Thyroid gland (tissue), 4 donors: ENCODE measurements at places on chromosomes 13 and 19. TPM values are rescaled to one million over a fixed set of nuclear protein-coding genes. Genes with fewer than 3 reads are reported as not detected.

- no peaks in the 10 kb centered on the region for H3K36me3 ChIP-seq
- H3K27me3 ChIP-seq, result no peaks in the 10 kb centered on the region
- no peak for DNase-seq
- no peak overlapping the region for H3K4me3 ChIP-seq
- no peak overlapping the region for H3K27ac ChIP-seq
Measured at GRCh38 chr13:30103161-30103840, 204.1 kb downstream of the KATNAL1 start.

- no peak for DNase-seq
- H3K4me3 ChIP-seq, result no peak overlapping the region
- peaks cover 48% of the 10 kb centered on the region for H3K36me3 ChIP-seq
- H3K27me3 ChIP-seq, result no peaks in the 10 kb centered on the region
Measured at GRCh38 chr19:1923319-1923718, 17.7 kb upstream of the CSNK1G2 start.

DNA sequence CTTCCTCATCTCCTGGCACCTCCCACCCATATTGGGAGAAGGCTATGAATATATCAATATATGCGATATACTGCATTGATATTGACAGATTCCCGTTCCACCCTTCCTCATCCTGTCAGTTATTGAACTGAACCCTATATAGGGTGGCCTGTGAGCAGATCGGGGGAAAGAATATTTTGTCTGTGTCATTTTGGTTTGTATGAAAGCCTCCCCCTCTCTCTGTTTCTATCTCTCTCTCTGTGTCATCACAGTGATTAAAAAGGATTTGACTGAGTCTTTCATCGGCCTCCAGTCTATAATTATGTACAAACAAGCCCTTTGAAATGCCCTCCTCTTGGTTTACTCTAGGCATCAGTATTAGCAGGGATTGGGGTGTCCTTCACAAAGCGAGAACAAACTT is 35.7 kb downstream of the RASL11A start:
- no peak overlapping the region for H3K27ac ChIP-seq
- DNase-seq, result no peak
- H3K4me1 ChIP-seq, result no peaks in the 10 kb centered on the region
- no peak overlapping the region for H3K4me3 ChIP-seq
- no peaks in the 10 kb centered on the region for H3K27me3 ChIP-seq

GRCh38 chr19:31418692-31419430 is 69.6 kb upstream of the TSHZ3 start:
- no peak for DNase-seq
- H3K4me3 ChIP-seq, result no peak overlapping the region
- no peak overlapping the region for H3K27ac ChIP-seq
- H3K27me3 ChIP-seq, result no peaks in the 10 kb centered on the region

ZNF665 gene
- 4.3 TPM for total RNA-seq

CABP5 gene
- not detected for total RNA-seq
